ENCODE measurements at places on chromosomes 3 and 15.

- no peak for DNase-seq
Measured at GRCh38 chr3:58184982-58185360, 25.8 kb downstream of the DNASE1L3 start.

DNA sequence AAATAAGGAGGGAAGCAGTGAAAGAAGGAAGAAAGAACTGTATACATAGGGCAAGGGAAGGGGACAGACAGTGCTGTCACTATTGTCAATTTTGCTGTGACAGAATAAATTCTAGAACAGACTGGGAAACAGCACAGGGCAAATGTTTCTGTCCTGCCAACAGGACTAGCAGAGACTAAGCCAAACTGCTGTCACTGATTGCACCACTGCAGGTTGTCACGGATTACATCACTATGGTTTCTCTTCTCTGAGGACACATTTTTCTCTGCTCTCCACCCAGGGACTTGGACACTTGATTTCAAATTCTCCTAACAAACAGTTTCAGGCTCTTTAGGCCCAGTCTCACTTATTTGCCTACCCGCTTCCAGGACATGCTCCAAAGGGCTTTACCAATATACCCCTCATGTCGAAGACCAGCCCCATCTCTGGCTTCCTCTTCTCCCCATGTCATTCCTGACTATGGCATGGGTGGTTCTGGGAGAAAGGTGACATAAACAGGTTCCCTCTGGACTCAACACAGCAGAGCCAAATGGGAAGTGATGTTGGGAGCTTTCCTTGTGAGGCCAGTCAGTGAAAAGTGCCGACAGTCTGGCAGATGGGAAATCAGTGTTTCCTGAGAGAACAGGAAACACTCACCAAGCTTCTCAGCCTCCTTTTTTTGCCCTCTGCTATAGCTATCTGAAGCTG lies 70.2 kb upstream of the ST3GAL6 start:
- DNase-seq, result no peak

DNA sequence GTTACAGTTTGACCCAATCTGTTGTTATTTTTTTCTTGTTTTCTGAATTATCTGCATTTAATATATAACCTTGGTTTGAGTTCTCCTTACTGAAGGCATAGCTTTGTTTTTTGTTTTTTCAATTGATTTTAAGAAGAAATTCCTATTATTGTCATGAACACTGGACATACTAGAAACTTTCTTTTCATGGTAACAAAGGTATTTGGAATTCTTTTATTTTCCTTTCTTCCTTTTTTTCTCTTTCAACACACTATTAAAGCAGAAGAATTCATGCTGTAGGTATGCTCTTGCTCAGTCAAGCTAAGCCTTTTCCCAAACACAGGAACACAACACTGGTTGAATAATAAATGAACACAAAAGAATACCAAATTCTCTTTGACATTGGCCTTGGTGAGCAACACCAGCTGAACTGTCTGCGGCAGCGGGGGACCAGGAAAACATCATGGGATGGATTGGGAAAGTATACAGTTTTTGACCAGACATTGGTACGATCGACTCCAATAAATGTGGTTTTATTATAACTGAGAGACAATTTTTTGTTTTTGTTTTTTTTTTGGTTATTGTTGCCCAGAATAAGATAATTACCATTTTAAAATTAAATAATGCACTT lies 23.1 kb downstream of the U2SURP start:
- no peak for DNase-seq

DNA sequence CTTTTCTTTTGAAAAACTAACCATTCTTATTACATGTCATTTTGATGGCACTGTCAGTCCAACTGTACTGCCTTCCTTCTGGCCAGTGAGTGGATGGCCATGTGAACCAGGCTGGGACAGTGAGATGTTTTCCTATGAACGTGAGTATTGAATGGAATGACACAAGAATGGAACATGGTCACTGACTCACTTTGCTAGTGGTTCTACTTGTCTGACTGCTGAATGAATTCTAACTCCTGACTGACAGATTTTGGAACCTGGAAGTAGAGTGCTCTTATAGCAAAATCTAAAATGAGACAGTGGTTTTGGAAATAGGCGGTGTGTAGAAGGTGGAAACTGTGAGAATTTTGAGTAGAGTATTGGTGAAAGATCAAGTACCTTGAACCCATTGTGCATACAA lies 606.9 kb upstream of the KCNMB2 start:
- DNase-seq, result no peak

- no peak for DNase-seq
Measured at GRCh38 chr15:41401904-41402267, 410 bp downstream of the NDUFAF1 start.
